Activated effector memory CD4-positive, alpha-beta T cell treated with Interleukin-2 at 50 U/mL for 16 hours (primary cell): ENCODE measurements at places on chromosomes 7 and 10.

DNA sequence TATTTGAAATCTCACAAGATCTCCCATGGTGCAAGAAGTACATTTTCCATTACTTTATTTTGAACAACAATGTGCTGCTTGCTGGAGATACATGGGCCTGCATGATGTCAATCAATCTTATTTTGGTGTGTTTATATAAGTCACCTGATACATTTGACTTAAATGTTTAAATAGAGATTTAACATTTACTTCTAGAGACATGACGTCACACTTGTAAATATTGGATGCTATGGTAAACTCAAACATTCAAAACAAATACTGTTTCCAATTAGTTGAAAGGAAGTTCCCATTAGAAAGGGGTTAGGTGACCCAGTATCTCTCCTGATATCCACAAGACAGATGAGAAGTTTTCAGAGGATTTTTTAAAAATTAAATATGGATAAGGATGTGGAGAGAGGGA lies 214.5 kb downstream of the NSUN6 start:
- DNase-seq: no peak

DNA sequence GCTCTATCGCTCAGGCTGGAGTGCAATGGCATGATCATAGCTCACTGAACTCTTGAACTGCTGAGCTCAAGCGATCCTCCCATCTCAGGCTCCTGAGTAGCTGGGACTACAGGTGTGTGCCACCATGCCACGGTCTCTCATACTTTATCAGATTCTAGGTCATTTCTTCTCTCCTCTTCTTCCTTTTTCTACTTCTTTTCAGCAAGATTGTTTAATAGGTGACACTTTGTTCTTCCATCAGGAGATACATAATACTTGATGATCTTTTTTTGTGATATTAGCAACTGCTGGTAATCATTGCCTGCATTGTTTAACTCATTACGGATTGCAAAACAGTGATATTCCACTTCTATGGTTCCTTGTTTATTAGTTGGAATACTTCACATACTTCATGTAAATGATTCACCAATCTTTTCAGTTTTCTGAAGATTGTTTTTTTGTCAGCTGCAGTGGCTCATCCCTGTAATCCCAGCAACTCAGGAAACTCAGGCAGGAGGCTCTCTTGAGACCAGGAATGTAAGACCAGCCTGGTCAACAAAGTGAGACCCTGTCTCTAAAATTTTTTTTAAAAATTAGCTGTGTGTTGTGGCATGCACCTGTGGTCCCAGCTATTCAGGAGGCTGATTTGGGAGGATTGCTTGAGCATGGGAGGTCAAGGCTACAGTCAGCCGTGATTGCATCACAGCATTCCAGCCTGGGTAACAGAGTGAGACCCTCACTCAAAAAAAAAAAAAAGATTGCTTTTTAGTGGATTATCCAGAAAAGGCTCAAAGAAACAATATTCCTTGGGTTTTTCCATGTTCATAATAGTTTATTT lies 36.2 kb upstream of the CHST3 start:
- no peak for DNase-seq

DNA sequence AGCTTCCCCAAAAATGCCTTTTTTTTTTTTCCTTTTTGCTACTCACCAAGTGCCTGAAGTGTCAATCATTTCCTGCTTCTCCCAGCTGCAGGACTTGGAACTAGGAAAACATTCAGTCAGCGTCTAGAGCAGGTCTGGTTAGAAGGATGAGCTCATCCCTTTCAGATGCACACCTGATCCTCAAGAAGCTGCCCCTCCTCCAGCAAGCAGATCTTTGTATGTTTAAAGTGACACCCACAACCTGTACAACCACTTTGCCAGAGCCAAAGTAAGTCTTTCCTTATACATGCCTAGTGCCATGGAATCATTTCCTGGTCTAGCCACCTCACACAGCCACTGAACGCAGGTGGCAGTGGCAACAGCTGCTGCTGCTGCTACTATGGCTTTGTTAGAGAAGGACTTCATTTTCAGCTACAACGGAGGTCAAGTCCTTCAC lies 10.4 kb upstream of the USP54 start:
- no peak for DNase-seq

GRCh38 chr7:22640269-22640668 lies 86.7 kb upstream of the IL6 start:
- no peak for DNase-seq

DNA sequence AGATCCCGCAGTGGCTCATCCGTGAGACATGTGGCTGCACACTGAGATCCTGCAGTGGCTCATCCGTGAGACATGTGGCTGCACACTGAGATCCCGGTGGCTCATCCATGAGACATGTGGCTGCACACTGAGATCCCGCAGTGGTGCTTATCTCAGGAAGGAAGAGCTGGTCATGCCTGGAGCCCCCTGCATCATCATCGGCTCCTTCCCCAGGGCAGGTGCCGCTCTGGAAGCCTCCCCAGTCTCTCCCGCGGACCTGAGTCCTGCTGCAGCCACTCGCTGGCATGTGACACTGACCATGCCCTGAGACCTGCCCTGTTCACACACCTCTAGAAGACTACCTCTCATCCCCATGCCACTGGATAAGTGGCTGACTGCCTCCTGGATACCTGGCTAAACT lies 181.3 kb downstream of the PTPRN2 start:
- DNase-seq: no peak

GRCh38 chr10:34514290-34514689 lies 300.8 kb downstream of the PARD3 start:
- DNase-seq: no peak

GRCh38 chr7:147060070-147060469 lies 943.5 kb downstream of the CNTNAP2 start:
- no peak for DNase-seq

DNA sequence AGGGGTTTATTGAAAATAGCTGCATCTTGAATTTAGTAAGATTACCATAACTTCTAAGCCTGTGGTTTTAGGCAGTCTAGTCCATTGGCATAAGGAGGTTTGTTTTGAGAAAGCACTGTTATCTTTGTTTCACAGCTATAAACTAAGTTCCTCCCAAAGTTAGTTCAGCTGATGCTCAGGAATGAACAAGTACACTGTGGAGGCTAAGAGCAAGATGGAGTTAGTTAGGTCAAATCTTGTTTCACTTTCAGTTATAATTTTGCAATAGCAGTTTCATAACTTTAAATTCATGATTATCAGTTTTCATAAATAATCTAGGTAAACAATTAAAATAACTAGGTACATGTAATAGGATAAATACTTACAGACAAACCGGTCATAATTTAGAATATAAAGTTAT lies 15.4 kb downstream of the SEC61G start:
- DNase-seq: no peak

- DNase-seq: no peak
Measured at GRCh38 chr10:88893611-88894010, 13.6 kb downstream of the STAMBPL1 start.

GRCh38 chr10:112919721-112920120 lies 30.3 kb upstream of the TCF7L2 start:
- DNase-seq: no peak

GRCh38 chr10:88106366-88106765 lies 242.9 kb downstream of the PTEN start:
- DNase-seq: no peak

GRCh38 chr7:84502239-84502638 lies 307.6 kb upstream of the SEMA3A start:
- DNase-seq: no peak

DNA sequence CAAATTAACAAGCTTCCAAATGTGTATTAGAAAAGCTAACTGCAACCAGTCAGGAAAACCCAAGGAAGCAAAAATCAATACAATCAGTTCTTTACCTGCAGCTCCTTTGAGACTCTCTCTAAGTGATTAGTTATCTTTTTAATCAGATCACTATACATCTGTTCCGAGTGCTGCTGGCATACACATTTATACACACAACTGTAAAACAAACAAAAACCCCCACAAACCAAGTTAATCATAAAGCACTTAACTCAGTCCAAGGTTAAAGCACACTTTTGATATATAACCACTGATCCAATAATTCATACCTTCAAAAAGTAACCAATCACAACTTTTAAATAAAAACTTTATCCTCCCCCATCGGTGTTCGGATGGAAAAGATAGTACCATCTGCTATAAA lies 25.6 kb downstream of the CACUL1 start:
- DNase-seq: no peak

- DNase-seq: no peak
Measured at GRCh38 chr7:48045195-48045765, 9.9 kb downstream of the C7orf57 start.

- DNase-seq: no peak
Measured at GRCh38 chr7:64872351-64873154, 30.5 kb upstream of the ZNF273 start.

- DNase-seq: no peak
Measured at GRCh38 chr10:88386204-88386788, 196.8 kb downstream of the RNLS start.

DNA sequence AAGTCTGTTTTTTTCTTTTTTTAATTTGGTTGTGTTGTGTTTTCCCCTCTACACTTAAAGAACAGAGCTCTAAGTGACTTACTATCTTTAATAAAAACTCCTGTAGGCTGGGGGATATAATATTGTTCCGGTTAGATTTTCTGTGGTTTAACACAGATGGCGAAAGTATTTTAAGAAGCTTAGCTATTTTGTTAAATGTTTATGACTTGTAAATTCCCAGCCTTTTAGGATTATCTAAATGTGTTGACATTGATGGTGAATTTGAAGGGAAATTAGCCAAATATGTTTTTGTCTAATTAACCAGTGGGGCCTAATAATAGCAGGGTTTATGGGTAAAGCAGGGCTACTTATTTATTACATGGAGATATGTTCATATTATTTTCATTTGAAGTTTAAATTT lies 538.5 kb downstream of the INHBA start:
- DNase-seq: no peak

- DNase-seq: no peak
Measured at GRCh38 chr7:95276114-95276513, 48.2 kb downstream of the PON1 start.

DNA sequence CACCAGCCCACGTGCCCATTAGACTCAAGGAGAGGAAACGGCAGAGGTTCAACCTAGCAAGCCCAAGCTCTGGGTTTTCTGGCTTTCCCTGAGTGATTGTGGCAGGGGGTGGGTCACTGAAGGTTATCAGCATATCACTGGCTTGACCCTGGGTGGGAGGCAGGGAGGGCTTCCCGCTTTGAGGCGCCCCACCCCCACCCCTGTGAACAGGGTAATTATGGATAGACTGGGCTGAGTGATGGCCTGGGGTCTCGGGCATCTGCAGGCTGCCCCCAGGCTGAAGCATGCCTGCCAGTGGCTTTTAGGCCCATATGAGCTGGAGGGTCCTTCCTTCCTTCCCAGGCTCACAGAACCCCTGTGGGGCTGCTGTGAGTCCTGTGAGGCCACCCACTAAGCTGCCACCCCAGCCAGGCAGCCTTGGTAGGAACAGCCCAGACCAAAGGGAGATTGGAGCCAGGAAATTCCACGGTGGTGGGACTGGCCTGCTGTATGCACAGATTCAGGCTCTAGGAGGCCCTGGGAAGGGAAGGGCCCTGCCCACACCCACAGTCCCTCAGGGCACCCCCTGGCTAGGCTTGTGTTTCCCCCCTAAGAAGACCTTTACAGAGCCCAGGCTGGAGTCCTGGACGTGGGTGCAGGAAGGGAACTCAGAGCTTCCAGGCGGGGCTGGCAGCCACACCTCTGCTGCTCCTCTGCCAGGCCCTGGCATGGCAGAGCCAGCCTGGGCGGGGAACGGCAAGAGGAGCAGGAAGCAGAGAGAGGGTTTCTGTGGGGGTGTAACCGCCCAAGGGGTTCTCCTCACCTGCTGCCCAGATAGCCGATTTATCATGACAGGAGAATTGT lies 33.1 kb downstream of the GPRIN2 start:
- no peak for DNase-seq

- DNase-seq: no peak
Measured at GRCh38 chr7:112744818-112745217, 45.4 kb downstream of the TMEM168 start.

- DNase-seq: peak; percentile 33
Measured at GRCh38 chr7:123624527-123625183, 23.0 kb downstream of the ASB15 start.

DNA sequence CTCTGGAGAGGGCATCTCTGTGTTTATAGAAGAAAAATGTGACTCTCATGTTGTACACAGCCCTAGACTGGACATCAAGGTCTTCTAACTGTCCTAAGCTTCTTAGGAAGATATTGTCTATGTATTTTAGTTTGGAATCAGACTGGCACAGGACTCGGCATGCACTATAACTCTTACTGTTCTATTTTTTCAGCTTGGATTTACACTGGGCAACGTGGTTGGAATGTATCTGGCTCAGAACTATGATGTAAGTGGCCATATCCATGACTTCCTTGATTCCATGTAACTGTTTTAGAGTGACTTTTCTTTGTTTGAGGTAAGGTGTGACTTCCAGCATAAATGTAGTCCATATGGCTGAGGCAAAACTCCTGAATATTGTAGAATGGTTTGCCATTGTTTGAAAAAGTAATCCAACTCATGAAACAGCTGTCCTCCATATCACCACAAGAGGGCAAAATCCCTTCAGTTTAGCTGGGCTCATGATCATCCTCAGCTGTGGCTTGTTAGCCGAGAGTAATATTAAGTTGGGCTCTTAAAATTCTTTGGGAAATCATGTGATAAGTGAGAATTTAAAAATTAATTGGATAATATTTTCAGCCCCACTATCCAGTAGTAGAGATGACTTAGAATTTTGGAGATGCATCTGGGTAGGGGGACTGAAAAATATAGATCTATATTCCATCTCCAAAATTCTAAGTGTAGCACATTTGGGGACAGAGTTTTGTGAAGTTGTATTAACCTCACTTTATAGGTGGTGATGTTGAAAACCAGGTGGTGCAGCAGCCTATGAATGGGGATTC lies 10.4 kb downstream of the STMP1 start:
- no peak for DNase-seq

- no peak for DNase-seq
Measured at GRCh38 chr10:106083572-106083971, 1080.9 kb downstream of the SORCS1 start.

DNA sequence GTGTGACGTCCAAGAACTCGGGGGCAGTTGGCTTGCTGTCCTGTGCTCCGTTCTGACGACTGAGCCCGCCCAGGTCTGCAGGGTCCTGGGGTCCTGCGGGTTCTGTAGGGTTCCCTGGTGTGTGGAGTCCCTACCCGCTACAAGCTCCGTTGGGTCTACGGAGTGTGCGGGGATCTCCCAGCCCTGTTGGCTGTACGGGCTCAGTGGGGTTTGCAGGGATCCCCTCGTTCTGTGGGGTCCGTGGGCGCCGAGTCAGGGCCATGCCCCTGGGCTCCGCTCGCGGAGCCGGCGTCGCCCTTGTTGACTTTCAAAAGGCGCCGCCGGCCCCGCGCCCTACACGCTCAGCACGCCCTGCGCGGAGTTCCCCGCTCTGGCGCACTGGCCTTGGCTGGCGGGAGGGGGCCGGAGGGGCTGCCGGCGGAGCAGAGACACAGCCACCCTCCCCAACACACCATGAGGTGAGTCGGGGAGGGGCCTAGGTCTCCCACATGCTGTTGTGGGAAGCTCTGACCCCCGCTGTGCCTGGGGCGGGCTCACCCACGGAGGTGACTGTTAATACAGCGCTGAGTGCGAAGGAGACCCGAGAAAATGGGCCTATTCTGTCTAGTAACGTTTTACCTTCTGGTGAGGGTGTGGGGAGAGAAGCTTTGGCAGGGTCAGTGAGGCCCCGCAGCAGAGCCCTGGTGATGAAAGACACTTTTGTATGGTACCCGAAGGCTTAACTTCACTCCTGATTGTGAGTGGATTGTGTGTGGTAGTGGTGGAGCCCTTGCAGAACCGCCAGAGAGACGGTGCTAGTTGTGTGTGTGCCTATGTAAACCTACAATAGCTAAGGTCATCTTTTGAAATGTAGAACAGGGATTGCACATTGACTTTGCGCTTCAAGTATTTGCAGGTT lies 8.1 kb downstream of the TASOR2 start:
- DNase-seq: peak; percentile 20
